Activated naive CD4-positive, alpha-beta T cell treated with anti-CD3 and anti-CD28 coated beads, Interleukin-2, amount 50 U/mL, for 72 hours (primary cell): ENCODE measurements at places on chromosomes 2 and 18. TPM values are rescaled to one million over a fixed set of nuclear protein-coding genes. Genes with fewer than 3 reads are reported as not detected.

The KLF7 gene
- total RNA-seq, result 28.7 TPM

The CROCC2 gene
- not detected for total RNA-seq

The REG3G gene
- total RNA-seq, result not detected

The GAL3ST2 gene
- total RNA-seq, result 1.1 TPM

The ARHGEF4 gene
- 0.80 TPM for total RNA-seq

The MARCO gene
- not detected for total RNA-seq

The OSR1 gene
- not detected for total RNA-seq
